ENCODE measurements at places on chromosomes 11 and 22.

DNA sequence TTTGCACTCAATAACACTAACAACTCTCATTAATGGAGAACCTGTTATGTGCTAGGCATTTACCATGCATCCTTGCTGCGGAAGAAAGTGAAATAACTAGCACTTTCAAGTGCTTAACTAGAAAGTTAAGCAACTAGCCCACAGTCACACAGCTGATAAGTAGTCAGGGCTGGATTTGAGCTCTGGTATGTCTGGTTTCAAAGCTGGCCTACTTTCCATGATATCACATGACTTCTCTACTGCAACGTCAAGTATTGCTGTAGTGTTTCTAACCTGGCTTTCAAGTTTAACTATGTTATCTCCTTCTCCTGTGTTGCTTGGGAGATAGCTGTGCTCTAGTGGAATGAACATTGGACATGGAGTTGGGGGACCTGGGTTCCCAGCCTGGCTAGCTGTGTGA is 12.1 kb downstream of the SLC15A3 start:
- no peak for DNase-seq

GRCh38 chr22:25057013-25057881 is 104.7 kb downstream of the KIAA1671 start:
- DNase-seq = peak; percentile 45

DNA sequence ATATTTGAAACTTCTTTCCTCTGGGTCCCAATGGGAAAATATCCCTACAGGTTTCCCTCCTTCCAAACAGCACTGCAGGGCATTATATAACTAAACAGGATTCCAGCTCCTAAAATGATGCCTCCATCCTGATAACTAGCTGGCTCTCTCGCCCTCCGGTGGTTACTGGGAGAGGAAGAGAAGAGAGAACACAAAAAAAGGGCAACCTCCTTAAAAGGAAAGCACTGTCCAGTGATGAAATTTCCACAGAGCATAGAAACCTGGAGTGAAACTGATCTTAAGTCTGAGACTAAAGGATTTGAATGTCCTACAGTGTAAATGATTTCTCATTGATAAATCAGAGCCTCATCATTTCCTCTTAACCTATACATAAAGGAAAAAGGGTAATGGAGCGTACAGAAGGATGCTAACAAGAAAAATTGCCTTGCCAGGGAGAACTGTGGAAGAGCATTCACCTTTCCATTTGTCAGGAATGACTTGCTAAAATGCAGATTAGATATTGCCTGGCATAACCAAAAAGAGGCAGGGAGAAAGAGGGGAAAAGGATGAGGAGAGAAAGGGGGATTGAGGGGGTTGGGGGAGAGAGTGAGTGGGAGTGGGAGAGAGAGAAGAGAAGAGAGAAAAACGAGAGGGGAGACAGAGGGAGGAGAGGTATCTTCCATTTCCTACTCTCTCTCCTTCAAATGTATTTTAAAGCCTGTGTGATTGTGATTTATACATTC is 121.3 kb downstream of the APOL5 start:
- no peak for DNase-seq

- DNase-seq = no peak
Measured at GRCh38 chr11:16262645-16262955, 93.7 kb downstream of the SOX6 start.

DNA sequence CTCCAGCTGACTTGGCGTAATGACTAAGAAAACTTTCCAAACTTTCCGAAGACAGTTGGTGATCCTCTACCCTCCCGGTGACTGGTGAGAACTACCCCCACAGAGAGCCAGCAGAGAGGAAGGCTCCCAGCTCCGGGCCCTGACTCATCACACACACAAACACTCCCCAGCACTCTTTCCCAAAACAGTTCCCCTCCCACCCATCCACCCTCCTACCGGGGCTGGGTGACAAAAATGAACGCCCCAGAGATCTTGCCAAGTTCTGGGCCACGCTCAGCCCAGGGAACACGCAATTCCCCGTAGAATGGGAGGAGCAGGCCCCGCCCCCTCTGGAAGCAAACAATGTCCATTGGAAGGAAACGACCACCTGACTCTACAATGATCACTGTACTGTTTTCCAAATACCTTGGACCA is 21.3 kb upstream of the JAM3 start:
- DNase-seq = no peak

GRCh38 chr11:8287703-8288102 is 24.0 kb upstream of the LMO1 start:
- no peak for DNase-seq

DNA sequence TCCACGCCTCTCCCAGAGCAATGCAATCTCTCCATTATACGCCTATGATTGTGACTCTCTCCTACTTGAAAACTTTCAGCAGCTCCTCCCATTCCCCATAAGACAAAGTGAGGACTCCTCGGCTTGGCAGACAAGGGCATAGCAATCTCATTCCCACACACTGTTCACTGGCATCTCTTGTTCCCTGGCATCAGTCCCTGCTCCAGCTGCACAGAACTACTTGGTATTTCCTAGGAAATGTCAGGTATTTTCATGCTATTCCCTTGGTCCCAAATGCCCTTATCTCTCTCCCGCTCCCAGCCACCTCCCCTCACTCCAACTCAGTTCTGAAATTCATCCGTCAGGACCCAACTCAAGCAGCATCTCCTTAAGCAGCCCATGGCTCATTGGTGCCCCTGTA is 28.4 kb downstream of the TMPRSS5 start:
- no peak for DNase-seq

GRCh38 chr11:33317662-33318061 is 60.5 kb downstream of the HIPK3 start:
- no peak for DNase-seq

GRCh38 chr11:14148653-14149273 is 186.2 kb downstream of the SPON1 start:
- DNase-seq = no peak
